ENCODE measurements at places on chromosomes 6 and 20.

GRCh38 chr6:89385156-89385667, 26.9 kb downstream of the RRAGD start:
- DNase-seq: no peak

DNA sequence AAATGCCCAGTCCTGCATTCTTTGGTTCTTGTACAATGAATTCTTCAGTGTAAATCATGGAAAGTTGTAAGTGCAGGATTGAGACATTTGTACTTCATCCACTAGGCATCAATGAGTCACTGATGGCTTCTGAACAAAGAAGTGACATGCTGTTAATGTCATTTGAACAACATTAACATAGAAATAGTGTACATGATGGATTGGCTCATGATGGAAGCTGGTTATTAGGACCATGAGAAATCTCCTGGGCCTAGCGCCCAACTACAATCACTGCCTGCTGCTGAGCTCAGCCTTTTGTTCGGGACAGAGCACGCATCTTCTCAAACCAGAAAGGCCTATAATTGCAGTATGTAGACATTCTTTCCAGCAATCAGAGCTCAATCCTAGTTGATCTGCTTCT, 316.8 kb upstream of the TSHZ2 start:
- no peak for DNase-seq

DNA sequence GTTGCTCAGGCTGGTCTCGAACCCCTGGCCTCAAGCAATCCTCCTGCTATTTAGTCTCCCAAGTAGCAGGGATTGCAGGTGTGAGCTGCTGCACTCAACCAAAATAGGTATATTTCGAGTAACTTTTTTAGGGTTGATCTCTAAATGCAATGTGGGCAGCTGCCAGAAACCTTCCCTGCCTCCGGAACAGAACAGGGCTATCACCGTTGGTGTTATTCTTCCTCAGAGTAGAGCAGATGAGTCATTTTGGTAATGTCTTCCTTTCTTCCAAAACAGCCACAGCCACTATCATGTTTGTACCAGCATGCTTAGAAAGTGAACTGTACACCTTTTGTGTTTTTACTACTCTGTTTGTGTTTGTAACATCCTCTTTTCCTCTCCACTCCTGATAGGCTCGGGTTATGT, 44.1 kb downstream of the SNX9 start:
- DNase-seq: no peak

DNA sequence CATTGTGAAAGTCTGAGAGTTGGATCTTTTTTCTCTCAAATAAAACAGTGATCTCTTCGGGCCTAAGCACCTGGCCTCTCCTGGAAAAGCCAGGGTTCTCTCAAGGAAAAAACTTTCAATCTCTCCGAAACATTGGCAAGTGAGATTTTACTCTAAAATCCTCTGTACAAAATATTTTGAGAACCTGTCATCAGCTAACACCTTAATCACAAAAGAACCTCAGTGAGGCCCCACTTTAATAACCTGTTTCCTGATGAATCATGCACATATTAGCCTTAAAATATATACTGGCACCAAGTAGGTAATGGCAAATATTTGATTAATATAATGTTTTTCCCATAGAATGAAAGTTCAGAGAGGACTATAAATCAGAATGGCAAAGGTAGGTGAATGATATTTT, 177.9 kb downstream of the FRK start:
- DNase-seq: no peak

DNA sequence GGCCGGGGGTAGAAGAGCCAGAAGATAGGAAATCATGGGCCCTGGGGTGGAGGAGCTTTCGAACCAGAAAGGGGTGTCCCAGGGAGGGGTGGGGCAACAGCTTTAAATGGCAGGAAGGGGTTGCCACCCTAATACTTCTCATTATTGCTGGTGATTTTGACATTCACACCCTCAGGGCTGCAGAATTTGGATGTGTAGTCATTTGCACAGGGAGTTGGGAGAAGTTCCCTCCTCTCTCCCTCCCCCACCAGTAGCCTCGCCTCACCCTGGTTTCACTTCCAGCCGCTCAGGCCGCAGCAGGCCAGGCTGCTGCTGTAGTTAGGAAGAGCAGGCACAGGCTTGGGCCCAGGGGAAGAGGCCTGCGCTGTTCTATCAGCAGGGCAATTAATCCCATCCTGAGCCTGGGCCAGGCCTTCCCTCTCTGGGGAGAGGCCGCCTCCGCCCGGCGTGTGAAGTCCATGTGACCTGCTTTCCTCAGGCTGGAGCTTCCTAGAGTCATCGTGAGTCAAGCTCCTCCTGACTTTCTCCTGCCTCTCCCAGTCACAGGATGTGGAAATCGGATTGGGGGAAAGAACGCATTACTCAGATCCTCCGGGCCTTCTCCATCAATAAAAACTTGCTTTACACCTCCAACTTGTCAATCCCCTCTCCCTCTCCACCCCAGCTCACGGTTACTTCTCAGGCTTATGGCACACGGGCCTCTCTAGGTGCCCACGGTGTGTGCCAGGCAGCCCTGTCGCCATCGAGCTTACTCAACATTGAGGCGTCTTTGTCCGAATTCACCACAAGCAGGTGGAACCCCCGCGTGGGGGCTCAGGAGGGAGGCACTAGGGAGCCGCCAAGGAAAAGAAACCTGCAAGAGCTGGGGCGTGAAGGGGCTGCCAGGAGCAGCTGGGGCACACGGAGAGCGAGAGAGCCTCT, 7.8 kb downstream of the ADTRP start:
- no peak for DNase-seq

DNA sequence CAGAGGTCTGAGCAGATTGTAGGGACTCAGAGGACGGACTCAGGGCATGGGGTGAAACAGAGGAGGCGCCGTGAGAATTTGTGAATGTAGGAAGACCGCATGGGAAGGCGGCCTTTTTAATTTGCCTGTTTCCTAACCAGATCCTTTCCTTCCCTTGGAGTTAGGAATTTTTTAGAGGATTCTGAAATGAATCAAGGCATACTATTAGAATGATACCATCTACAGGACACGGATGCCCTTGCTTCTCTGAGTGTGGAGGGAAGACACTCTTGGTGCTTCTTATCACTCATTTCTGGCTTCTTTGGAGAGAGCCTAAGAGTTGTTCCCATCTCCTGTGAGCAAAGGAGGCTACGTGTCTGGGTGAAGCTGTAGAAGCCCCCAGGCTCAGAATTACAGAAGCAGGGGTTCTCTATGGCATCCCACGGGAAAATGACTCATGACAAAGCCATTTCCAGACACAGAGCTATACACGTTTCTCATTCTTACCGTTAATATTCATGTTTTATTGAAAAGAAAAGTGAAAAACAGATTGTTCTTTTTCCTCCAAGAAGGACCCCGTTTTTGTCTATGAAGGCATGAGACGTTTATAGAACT, 148.5 kb downstream of the EDN3 start:
- no peak for DNase-seq

DNA sequence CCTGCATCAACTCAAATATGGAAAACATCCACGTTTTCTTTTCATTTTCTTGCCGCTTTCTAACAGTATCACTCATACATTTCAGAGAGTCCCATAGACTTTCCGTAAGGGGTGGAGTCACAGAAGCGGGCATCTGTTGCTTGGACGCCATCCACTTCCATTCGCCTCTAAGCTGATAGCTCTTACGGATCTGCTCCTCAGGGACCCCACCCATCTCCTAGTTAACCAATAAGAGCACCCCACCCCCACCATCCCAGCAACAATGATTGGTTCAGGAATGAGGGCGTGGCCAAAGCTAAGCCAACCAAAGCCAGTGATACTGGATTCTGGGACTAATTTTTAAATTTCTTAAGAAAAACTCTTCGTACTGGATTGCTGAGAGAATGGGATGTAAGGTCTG, 42.4 kb downstream of the SLC2A10 start:
- no peak for DNase-seq

DNA sequence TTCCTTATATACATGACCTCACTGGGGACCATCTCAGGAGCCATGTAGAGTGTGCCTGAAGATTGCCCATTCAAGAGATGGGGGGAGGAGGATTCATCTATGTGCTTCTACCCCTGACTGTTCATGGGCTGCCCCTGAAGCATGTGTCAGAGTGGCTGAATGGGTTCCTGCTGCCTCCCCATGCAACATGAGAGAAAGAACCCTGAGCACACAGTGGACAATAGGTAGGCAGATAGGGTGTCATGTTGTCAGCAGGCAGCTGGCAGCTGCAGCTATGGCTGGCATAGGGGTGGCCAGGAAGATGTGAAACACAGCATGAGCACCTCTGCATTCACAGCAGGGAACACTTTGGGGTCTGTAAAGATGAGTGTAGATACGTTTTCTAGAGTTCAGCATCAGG, 208.4 kb upstream of the CNR1 start:
- no peak for DNase-seq

DNA sequence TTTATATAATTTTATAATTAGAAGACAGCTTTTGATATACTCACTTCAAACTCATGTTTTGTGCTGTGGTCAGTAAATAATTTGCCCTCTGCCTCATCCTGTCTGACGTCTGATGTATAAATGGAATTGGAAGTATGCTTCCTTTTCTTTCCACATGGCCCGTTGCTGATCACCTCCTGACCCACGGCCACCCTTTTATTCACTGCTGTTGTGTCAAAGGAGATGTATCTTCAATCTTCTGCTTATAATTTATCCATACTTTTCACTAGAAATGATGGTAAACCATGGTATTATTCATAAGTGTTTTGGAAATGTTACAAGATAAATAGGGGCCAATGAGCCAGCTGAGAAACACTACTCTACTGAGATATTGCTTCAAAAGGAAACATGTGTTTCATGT, 841.8 kb downstream of the PHF3 start:
- no peak for DNase-seq

DNA sequence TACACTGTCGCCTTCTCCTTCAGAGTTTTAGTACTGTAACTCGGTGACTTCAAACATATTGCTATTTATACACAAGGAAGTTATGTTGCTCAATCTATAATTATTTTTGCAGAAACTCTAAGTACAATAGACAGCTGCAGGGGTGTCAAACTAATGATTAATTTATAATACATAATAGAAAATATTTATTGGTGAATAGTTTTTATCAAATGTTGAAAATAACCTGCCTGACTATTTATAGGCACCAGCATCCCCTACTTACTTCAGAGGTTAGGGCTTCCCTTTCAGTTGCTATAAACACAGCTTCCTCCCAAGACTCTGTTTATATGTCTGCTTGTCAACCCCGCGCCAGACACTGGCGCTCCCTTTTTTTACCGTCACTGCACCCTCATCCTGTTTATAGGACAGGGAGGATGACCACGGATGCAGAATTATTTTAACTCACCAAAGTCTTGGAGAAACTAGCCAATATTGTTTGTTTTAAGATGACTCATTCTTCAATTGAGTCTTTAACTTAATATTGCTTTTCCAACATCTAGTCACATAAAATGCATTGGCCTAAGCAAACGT, 225.0 kb downstream of the ALDH8A1 start:
- DNase-seq: peak; percentile 6

DNA sequence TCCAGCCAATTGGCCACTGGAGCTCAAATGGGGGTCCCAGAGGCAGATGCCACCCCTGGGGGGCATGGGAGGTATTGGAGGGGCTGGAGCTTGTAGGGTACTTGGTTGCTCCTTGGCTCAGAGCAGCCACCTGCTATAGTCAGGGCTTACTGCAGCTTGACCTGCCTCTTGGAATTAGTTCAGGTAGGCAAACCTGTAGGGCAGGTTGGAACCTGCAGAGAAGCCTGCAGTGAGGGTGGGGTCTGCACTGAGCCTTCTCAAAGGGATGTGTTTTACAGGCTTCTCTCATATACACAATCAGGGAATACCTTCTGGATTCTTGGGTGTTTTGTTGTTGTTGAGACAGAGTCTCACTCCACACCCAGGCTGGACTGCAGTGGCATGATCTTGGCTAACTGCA, 94.2 kb upstream of the MYL9 start:
- no peak for DNase-seq

GRCh38 chr6:103872678-103873077, 987.0 kb downstream of the HACE1 start:
- DNase-seq: no peak

GRCh38 chr6:142682985-142683384, 262.0 kb downstream of the HIVEP2 start:
- no peak for DNase-seq

- no peak for DNase-seq
Observed at GRCh38 chr6:167141667-167142432, 15.9 kb downstream of the GPR31 start.

DNA sequence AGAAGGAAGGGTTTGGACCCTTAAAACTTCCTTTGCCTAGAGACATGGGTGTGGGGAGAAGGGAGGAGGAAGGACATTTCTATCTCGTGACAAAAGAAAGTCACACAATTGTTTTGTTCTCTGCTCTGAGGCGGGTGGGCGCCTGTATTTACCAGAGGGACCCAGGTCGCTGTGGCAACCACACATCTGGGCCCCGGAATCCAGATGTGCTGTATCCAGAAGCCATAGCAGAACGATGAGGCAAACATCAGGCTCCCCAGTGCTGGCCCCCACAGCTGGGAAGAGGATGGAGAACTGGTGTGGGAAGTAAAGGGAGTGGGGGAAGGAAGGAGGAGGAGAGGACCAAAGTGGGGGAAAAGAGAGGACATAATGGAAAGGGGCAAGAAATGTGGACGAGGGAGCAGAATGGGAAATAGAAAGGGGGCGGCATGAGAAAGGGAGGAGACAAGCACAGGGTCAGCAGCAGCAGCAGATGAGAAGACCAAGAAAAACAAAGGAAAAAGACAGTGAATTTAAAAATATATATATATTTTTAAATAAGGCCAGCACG, 3.4 kb upstream of the TNXB start:
- DNase-seq: no peak

- DNase-seq: no peak
Observed at GRCh38 chr6:52207066-52207465, 20.9 kb downstream of the IL17A start.

GRCh38 chr6:9292975-9293374, 857.6 kb upstream of the SLC35B3 start:
- no peak for DNase-seq

GRCh38 chr6:41713650-41714291, 21.6 kb downstream of the TFEB start:
- DNase-seq: no peak

DNA sequence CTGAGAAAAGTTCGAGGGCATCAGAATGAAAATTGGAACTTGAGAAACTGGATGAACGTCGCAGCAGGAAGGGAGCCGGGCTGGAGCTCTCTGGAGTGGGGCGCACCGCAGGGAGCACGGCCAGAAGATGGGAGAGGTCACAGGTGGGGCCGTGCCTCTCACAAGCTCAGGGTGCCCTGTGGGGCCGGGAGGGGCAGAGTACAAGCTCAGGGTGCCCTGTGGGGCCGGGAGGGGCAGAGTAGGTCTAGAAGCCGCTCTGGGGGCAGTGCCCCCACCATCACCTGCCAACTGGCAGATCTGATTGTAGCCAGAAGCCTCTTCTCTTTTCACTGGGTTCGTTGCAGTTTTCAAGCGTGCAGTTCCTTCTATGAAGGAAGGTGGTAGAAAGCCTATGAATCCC, 61.1 kb upstream of the SNX9 start:
- no peak for DNase-seq

GRCh38 chr6:3847521-3847920, 1.7 kb upstream of the FAM50B start:
- DNase-seq: no peak
